ENCODE measurements at places on chromosomes 1 and 21.

- DNase-seq: no peak
Observed at GRCh38 chr1:181099152-181100014, 10.9 kb downstream of the IER5 start.

- DNase-seq: no peak
Observed at GRCh38 chr1:44119525-44119924, 904 bp downstream of the KLF17 start.

- DNase-seq: peak; percentile 30
Observed at GRCh38 chr21:42567861-42568260, 54.2 kb downstream of the SLC37A1 start.

DNA sequence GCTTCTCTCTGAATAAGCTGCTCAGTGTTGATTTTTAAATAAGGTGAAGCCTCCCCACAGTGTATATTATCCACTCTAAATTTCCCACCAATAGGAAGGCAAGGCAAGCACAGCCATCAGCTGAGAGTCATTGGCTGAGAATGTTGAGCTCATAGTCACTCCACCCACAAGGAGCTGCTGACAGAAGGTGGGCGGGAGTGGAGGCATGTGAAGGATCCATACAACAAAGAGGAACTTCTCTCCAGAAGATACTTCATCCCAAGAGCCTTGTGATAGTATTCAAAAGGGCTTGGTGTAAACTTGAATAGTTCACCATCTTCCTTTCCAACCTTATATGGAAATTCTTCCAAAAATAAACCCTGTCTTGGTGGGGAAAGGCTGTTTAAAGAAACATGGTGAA is 42.8 kb downstream of the SAMD13 start:
- DNase-seq: no peak

- no peak for DNase-seq
Observed at GRCh38 chr1:182046763-182047162, 14.7 kb downstream of the ZNF648 start.

DNA sequence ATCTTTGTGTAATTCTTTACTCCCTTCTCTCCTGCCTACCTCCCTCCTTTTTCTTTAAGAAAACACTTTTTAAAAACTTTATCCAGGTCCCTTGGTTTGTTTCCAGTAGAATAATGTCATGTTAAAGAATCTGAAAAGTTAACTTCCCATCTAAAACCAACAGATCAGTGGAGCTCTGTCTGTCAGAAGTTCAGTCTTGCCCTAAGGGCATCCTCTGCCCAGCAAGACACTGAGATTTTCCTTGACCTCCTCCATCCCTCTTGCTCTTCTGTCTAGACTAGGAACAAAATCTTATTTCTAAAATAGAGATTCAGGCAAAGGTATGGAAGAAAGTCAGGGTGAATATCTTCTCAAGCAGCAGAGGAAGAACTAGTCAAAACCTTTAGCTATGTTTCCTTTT is 5.7 kb upstream of the GNL2 start:
- no peak for DNase-seq

DNA sequence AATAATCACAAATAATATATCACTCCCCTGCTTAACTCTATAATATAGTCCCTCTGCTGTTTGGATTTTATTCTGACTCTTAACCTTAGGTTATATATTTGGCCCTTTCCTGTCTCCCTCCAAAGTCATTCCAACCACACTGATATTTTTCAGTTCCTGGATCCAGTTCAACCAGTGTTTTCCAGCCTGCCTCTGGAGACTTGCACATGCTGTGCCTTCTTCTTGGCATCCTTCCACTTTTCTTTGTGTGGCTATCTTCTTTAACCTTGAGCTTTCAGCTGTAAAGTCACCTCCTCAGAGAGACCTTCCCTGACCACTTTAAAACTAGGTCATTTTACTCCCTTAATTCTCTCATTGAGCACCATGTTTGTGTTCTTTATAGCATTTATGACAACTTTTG is 19.4 kb downstream of the CERS2 start:
- no peak for DNase-seq

- DNase-seq: no peak
Observed at GRCh38 chr1:230861970-230862595, 6.2 kb downstream of the C1orf198 start.

- DNase-seq: no peak
Observed at GRCh38 chr1:230427981-230428380, 1.8 kb upstream of the PGBD5 start.

DNA sequence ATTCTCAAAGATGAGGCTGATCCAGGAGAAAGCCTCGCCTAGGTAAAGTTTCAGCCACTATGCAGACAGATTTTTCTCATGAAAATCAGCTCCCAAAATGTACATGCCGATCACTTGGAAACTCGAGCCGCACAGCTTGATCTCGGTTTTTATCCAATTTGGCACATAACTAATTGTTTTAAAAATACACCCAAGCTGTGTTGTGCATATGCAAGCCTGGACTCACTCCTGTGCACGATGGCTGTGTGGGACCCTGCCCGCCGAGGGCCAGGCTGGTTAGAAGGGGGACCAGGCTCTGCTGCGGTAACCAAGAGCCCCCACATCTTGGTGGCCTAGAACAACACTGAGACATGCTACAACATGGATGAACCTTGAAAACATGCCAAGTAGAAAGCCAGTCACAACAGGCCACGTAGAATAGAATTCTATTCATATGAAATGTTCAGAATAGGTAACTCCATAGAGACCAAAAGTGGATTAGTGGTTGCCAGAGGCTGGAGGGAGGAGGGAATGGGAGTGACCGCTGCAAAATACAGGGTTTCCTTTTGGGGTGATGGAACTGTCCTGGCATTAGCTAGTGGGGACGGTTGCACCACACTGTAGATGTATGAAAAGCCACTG is 16.1 kb upstream of the LDLRAP1 start:
- DNase-seq: no peak

GRCh38 chr1:168706391-168706992 is 22.5 kb downstream of the DPT start:
- DNase-seq: no peak

GRCh38 chr1:108750476-108751181 is 4.2 kb downstream of the STXBP3 start:
- DNase-seq: no peak

DNA sequence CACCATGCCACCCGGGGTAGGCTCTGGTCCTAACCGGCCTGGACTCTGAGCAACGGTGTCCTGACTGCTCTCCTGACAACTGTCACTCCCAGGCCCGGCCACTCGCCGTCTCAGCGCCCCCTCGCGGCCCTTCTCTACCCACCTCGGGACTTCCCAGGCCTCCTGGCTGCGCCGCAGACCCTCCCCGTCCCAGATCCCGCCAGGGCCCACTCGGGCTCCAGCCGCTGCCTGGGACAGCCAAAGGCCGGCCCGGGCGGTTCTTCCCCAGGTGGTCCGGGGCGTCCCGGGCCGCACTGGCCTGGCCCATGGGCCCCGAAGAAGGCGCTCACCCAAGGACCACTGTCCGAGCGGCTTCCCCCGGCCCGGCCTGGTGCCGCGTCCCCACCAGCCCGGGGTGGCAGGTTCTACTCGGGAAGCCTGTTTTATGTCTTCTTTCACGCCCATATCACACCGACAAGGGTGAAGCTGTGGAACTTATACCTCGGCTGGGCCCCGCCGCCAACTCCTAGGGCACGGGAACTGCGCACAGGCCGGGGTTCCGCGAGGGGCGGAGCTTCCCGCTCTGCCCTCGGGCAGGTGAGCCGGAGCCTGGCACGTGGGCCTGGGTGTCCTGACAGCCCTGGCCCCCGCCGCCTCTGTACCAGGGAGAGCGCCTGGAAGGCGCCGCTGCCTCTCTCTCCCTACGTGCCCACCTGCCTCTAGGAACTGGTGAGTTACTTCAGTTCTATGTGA is 138.3 kb downstream of the TTLL7 start:
- peak; percentile 90 for DNase-seq

DNA sequence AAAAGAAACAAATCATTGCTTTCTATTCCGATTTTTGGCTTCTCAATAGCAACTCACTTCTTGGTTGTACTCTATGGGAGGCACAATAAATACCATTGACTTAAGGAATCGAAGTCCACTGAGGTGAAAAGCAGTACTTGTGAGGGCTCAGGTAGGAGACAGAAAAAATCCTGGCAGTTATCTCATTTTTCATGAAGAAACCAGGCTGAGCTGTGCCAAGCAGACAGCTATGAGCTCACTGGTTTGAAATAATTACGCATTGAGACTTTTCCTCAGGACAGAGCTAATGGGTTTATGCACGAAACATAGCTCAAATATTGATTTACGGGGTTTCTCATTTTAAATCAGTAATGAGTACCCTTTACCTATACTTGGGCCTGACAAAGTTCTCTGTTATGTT is 18.5 kb downstream of the COLGALT2 start:
- DNase-seq: no peak

GRCh38 chr1:204879351-204879750 is 8.7 kb downstream of the NFASC start:
- no peak for DNase-seq

DNA sequence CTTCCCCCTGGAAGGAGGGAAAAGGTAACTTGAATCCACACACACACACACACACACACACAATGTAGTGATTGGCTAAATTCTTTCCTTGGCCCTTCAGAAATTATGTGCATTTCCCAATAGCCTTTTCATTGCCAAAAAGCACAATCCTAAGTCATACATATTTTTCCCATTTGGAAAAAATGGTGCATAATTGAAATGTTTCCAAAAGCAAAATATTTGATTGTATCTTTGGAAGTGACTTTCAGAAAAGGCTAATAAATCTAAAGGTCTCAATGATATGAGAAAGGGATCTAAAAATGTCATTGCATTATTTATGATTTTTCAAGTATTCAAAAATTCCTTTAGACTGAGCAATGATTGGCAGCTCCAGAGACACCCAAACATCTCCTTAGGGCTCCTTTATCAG is 43.5 kb upstream of the NEK7 start:
- DNase-seq: no peak

DNA sequence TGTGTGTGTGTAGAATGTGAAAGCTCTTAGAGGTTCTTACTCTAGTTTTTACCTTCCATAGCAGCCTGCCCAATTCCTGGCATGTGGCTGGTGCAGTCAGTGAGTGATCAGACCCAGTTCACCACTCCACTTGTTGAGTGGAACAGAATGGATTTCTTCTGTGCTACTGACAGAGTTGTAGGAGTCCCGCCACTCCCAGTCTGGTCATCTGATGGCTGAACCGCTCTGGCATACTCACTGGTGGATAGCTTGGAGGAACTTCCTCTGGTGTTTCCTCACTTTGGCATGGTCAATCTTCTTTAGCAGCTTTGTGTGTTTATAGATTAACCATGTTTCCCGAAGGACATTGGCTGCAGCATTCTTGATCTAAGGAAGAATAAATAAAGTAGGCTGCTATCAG is 106.7 kb upstream of the ADAR start:
- no peak for DNase-seq

- no peak for DNase-seq
Observed at GRCh38 chr21:46598581-46599572, 6.0 kb downstream of the S100B start.

DNA sequence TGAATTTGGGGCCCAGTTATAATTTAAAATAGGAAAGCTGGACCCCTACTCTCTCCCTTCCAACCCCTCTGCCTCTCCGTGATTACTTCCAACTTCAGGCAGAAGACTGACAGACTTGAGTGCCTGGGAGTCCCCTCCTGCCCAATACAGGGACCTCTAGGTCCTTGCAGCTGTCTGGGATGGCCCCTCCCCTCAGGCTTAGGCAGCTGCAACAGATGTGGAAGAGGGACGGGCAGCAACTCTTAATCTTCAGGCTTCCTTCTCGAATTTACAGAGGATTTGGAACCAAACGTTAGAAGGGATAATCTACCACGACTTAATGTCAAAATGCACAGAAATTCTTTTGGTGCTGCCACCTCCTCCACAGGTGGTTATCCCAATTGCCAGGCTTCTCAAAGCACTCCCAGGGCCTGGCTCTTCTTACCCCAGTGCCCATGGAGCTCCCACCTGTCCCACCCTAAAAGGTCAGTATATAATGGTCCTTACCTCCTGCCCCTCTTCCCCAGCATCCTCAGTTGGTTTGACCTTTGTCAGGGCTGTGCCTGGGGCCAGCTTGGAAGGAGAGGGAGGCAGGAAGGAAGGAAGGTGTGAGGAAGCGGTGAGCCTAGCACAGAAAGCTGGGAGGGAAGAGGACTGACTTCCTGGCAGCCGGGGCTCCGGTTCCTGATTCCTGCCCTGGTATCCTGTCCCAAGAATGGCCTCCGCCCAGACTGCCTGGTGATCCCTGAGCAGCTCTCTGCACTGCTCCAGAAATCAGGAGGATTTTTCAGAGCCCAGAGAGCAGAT is 2.8 kb downstream of the PEA15 start:
- DNase-seq: no peak

DNA sequence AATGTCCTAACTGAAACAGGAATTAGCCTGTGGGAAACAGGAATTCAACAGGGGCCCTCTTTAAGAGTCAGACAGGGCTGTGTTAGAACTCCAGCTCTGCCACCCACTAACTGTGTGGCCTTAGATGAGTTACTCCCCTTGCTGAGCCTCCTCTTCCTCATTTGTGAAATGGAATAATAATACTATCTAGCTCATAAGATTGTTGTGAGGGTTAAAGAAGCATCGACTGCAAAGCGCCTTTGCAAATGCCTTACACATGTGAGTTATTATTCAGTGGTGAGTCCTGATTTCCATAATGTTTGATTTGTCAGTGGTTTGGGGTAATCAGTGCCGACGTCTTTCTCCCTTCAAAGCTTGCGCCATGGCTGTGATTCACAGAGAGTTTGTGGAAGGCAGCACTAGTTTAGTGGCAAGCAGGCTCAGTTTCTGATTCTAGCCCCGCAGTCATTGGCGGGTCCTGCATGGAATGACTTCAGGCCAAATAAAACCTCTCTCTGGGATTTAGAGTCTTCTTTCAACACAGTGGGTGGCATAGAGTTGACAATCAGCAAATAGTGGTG is 388.5 kb downstream of the PLPP3 start:
- DNase-seq: no peak

- DNase-seq: no peak
Observed at GRCh38 chr1:21631944-21632887, 36.9 kb downstream of the RAP1GAP start.

DNA sequence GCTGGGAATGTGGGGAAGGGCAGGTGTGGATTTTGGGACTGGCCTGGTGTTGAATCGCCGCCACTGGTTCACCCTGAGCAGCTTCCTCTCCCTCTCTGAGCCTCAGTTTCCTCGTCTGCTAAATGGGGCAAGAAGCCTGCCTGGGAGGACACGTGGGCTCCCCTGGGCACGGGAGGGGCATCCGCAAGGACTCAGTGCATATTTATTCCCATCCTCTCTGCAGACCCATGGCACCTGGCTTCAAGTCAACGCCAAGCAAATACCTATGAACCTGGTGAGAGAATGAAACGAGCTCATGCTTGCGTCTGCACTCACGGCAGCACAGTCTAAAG is 234.4 kb downstream of the PTPRU start:
- DNase-seq: no peak

- no peak for DNase-seq
Observed at GRCh38 chr1:69290291-69290690, 277.4 kb upstream of the LRRC7 start.

- no peak for DNase-seq
Observed at GRCh38 chr1:155014709-155015508, 12.3 kb downstream of the ZBTB7B start.
